ENCODE measurements at places on chromosomes 13 and 19. TPM values are rescaled to one million over a fixed set of nuclear protein-coding genes. Genes with fewer than 3 reads are reported as not detected.

GRCh38 chr19:42248270-42249148, 6.1 kb upstream of the GSK3A start:
- no peak overlapping the region for H3K4me3 ChIP-seq
- peaks cover 74% of the 10 kb centered on the region for H3K4me1 ChIP-seq

DNA sequence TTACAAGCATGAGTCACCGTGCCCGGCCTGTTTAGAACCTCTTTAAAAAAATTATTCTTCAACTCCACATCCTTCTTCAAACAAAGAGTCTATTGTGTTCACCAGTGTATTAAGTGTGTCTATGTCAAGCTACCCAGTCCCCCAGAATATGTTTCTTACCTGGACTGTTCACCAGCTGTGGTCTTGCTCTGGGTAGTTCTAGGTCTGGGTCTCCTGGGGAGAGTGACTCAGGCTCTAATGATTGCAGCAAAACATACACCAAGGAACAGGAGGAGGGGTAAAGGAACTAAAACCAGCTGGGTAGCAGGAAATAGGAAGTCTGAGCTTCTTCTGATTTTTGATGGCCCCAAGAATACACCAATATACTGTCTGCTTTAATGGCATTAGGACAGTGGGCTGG, at the start of gene FPR1:
Gene FPR1 (minus strand): TSS at position 224 of the 400 bp plus-strand sequence. CDS start 4,884 bp downstream, outside the sequence.
- DNase-seq, result no peak
- H3K27me3 ChIP-seq, result no peaks in the 10 kb centered on the region
- no peaks in the 10 kb centered on the region for H3K36me3 ChIP-seq
- H3K4me1 ChIP-seq, result no peaks in the 10 kb centered on the region

ZNF20 gene
- total RNA-seq, result 4.3 TPM

DNA sequence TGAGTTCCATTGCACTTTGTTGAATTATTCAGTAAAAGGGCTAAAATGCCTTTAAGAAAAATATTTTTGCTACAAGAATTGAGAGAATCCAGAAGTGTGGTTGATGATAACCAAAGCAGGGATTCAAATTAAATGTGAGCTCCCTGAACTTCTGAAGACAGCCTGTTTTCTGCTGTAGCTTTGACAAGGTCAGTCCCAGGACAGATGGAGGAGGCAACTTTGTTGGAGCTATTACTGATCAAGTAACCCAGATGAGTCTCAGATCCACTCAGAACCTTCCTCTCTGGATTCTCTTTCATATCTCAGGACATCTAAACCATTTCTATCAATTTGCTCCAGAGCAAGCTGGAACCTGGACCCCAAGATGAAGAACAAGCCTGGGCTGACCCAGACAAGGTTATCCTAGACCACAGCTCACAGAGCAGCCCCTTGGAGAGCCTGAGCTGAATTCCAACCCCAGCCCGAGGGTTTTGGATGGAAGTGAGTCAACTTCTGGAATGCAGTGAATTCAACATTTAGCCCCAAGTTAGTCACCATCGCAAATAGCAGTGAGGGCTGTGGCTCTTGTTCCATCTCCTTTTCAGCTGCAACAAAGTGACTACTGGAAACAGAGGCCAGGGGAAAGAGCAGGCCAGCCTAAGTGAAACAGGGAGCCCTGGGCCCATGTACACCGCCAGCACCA, 137.8 kb upstream of the TSC22D1 start:
- no peak overlapping the region for H3K4me3 ChIP-seq
- peak overlapping the region; percentile 84 for H3K27ac ChIP-seq
- DNase-seq, result peak; percentile 14
- peaks cover 71% of the 10 kb centered on the region for H3K4me1 ChIP-seq
- H3K27me3 ChIP-seq, result no peaks in the 10 kb centered on the region

COLGALT1 gene
- 73.7 TPM for total RNA-seq
